ENCODE measurements at places on chromosomes 16 and 17.

DNA sequence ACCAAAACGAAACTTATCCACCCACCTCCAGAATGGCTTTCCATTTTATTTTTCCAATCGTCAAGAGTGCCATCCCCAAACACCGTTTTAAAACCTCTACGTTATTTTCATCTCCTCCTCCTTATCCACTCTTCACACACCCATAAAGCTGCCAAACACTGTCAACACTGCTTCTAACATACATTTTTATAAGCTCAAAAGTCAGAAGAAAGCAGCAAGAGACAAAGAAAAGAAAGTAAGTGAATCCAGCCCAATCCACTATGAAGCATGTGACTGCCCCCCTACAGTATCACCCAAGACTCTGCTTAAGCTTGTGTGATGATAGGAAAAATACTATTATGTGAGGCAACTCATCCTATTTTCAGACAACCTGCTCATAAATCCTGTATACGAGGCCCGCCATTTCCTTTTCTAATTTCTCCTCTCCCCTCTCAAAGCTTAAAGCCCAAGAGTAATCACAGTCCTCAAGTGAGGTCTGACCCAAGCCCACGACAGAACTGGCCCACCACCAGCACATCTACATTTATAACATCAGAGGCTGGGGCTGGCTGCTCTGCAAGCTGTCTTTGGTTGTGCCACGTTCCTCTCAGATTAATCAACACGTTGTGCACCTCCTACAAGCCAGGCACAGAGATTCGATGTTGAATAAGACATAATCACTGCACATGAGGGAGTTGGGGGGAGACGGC lies 16.3 kb downstream of the USP31 start:
- DNase-seq: no peak

DNA sequence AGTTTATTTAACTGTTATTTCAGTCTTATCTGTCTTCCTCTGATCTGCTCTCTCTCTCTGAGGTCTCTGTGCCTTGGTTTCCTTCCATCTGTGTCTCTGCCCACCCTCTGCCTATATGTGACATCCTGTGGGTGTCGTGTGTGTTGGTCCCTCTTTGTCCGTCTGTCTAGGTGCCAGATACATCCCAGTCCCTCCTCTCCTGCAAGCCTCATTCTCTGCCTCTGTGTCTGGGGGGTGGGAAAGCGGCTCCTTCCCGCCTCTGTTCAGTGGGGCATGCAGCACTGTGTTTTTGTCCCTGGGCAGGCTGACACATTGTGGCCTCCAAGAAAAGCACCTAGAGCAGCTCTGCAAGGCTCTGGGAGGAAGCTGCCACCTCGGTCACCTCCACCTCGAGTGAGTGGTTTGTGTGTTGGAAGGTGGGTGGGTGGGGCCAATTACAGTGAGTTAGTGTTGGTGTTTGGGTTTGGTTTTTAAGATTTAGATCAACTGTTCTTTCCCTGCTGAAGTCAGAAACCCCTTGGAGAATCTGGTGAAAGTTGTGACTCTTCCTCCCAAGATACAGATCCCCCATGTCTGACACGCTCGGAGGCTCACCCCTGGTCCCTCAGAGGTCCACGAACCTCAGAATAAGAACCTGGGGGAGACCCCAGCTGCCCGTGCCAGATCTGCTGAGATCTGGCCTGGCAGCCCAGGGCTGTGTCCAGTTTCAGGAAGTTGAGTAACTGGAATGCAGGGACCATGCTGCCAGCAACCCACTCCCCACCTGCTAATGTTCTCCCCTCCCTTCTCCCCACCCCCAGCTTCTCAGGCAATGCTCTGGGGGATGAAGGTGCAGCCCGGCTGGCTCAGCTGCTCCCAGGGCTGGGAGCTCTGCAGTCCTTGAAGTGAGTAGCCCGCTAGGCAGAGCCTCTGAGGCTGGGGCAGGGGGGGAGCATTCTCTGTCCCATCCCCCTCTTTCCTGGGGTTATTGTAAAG lies 50.9 kb upstream of the CPNE2 start:
- DNase-seq: peak; percentile 70

- DNase-seq: no peak
Observed at GRCh38 chr17:27363326-27363725, 69.4 kb downstream of the WSB1 start.

DNA sequence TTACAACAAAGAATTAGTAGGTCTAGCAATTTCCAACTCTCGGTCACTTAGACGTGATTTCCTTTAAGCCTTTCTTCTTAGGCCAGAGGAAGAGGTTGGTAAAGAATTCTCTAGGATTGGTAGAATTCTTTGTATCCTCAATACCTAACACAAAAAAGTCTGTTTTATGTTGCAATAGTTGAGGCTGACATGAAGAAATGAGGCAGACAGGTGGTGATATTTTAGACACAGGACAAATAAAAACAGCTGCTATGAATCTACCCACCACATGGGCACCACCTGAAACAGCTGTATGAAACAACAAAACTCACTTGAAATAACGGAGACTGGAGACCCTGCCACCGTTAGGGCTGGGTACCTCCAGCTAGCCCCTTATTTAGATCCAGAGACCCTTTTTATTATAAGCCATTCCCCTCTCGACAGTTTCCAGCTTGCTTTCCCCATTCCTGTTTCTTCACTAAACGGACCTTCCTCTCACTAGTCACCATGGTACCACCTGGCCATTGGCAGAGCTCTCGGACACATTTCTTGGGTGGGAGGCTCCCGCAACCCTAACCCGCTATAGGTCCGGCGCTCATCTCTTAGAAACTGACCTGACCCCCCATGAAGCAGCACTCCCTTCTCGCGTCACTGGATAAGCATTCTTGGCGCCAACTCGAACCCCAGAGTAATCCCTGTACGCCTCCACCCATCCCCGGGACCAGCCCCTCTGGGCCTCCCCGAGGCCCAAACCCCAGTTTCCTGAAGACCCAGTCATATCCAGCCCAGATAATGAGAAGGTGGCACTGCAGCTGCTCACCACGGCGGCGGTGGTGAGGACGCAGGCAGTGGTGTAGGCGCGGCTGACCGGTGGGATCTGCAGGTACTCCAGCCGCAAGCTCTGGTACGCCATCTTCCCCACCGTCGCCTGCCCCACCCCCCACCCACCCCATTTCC lies at the start of gene DERL2:
Gene DERL2 (minus strand): TSS at position 909 of the 936 bp plus-strand sequence. CDS start 17 bp downstream, at position 892.
- DNase-seq: no peak

DNA sequence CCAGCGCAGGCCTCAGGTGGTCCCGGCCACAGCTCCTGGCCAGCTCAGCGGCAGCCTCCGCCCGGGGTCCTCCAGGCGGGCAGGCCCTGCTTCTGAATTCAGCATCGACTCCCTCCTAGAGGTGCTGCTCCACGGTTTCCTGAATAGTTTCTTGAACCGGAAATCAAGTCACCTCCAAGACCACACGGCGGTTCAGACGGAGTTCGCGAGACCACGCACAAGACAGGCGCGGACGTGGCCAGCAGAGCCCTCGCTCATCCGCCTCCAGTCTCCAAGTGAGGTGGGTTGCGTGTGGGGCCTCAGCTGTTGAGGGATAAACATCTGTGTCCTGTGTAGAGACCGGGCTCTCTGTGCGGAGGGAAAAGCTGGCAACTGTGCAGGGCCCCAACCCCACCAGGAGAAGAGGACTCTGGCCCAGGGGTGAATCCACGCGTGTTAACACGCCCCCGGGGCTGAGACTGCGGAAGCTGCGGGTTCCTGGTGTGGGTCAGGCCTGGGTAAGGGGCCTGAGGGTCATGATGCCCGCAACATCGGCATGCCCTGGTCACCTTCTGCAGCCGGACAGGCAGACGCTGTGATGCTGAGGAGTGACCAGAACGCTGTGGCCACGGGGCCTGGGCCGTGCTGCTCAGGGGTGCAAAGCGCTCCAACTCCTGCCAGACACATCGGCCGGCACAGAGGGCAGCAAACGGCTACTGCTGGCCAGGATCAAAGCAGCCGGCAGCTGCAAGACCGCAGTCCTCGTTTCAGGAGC lies 55.0 kb upstream of the METRNL start:
- no peak for DNase-seq

DNA sequence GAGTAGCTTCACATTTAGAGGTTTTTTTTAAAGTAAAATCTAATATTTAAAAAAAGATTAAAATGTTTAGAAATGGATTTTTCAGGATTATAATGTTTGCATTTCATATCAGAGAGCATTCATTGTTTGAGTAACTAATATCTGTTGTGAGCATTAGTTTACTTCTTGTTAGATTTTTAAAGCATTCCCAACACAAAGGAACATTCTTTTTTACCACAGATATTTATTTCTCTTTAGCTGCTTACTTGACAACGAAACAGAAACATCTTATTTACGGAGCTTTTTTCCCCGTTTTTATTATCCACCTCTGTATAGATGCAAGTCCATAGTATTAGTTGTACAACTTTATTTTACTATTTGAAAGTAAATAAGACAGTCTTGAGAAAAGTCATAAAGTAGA lies 53.0 kb downstream of the NFAT5 start:
- no peak for DNase-seq

GRCh38 chr17:45942284-45942683 lies 47.9 kb downstream of the MAPT start:
- no peak for DNase-seq

GRCh38 chr17:6994118-6994598 lies 1.7 kb upstream of the ALOX12 start:
- no peak for DNase-seq

DNA sequence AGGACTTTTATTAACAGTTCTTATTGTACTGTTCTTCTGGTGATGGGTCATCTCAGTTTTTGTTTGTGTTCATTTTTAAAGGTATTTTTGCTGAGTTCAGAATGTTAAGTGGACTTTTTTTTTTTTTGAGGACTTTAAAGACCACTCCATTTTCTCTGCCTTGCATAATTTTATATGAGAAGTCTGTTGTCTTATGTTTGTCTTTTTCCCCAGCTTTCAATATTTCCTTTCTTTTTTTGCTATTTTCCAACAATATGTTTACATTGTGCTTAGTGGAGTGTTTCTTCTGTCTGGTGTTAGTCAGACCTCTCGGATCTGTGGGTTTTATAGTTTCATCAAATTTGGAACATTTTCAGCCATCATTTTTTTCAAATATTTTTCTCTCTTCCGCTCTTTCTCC lies 290.0 kb upstream of the TNRC6C start:
- no peak for DNase-seq

GRCh38 chr17:45243750-45244149 lies 18.1 kb downstream of the SPATA32 start:
- no peak for DNase-seq

- DNase-seq: no peak
Observed at GRCh38 chr17:45828582-45829133, 16.0 kb upstream of the SPPL2C start.

DNA sequence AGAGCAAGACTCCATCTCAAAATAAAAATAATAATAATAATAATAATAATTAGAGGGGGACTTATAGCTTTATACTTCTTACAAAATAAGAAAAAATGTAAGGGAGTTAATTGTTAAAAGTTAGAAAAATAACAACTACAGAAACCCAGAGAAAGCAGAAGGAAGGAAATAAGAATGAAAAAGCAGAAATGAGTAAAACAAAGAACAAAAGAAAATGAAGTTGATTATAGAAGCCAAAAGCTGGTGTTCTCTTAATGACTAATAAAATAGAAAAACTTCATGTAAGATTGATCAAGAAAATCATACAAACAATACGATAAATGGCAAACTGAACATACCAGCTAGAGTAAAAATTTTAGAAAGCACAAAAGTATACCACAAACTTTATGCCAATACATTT lies 6.8 kb upstream of the NSMCE1 start:
- DNase-seq: no peak

GRCh38 chr16:88803264-88803987 lies at the start of gene CDT1:
Gene CDT1 (plus strand): TSS chr16:88803789. CDS start chr16:88803832, 43 bp downstream.
- DNase-seq: peak; percentile 86

- DNase-seq: no peak
Observed at GRCh38 chr17:38421871-38422827, 6.1 kb upstream of the ARHGAP23 start.

DNA sequence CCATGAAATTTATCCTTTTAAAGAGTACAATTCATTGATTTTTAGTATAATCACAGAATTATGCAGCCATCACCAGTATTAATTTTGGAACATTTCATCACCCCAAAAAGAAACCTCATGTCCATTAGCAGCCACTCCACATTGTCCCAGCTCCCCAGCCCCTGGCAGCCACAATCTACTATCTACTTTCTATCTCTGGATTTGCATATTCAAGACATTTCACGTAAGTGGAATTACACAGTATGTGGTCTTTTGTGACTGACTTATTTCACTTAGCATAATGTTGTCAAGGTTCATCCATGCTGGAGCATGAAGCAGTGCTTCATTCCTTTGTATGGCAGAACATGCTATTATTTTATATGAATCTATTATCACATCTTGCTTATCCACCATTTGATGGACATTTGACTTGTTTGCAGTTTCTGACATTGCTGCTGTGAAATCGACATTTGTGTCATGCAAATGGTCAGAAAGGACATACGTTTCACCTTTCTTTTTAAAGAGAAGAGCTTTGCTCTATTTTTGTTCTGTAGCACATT lies 10.7 kb downstream of the METTL9 start:
- DNase-seq: no peak

- no peak for DNase-seq
Observed at GRCh38 chr17:37466471-37466870, 23.2 kb upstream of the DUSP14 start.

DNA sequence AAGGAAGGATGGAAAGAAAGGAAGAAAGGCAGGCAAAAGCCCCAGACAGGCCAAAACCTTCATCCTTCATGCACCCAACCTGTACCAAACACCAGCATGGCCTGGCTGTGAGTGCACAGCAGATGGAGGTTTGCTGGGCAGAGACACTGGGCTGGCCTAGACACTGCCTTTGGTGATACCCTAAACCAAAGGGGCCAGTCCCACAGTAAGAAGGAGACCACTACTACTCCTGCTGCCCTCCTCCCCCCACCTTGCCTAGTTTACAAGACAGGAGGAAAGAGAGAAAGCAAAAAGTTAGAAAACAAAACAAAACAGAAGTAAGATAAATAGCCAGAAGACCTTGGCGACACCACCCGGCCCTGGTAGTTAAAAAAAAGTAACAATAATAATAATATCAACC lies 19.1 kb downstream of the QPRT start:
- DNase-seq: no peak

DNA sequence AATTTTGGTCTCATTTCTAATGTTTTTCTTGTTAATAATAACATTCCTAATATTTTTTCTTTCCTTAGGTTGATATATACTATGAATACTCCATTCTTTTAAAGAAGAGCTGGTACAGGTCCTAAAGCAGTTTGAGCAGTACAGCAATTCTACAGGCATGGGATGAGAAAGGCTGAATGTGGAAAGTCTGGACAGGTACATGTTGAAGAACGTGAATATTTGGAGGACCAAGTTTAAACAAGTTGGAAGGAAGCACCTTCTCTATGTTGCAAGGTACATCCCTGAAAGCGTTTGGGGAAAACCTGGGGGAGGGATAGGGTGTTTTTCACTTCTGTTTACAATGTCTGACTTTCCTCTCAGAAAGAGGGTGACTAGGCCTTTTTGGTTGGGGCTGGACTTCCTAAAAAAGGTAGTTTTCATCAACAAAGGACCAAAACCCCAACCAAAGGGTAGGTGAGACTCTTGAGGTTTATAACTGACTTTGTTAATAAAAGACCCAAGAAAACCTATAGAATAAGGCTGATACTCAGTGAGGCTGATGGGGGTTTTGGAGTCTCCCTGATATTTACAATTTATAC lies 95.9 kb upstream of the AXIN2 start:
- DNase-seq: no peak

- DNase-seq: no peak
Observed at GRCh38 chr17:82890339-82890730, 50.5 kb upstream of the ZNF750 start.

GRCh38 chr16:59543641-59544040 lies 809.5 kb upstream of the GOT2 start:
- no peak for DNase-seq

Data from activated T-helper 1 cell treated with anti-CD3 and anti-CD28 coated beads, Interleukin-2, amount 50 U/mL, for 16 hours (primary cell).